Stimulated activated CD8-positive, alpha-beta memory T cell treated with anti-CD3 and anti-CD28 coated beads, Interleukin-4, amount 100 ng/mL, for 4 hours (primary cell): ENCODE measurements at places on chromosomes 5 and 9.

- DNase-seq, result no peak
These were observed 41.3 kb upstream of the HAND1 start for GRCh38 chr5:154519359-154519758.

GRCh38 chr9:135647884-135648283 is 8.5 kb upstream of the GLT6D1 start:
- no peak for DNase-seq

DNA sequence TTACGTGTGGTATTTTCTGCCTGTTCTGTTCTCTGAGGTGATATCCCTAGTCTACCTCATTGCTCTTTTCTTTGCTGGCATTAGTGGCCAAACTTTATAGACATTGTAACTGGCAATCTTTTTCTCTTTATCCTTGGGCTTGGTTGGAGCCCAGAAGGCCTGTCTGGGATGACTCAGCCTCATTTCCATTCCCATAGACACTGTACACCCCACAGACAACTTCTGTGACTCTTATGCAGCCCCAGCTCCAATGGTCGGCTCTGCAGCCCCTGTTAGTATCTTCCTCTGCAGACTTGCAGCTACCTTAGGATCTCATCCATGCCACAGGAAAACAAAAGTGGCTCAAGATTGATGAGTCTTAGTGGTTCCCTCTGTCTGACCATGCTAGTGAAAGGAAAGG is 79.8 kb downstream of the CFAP95 start:
- no peak for DNase-seq

DNA sequence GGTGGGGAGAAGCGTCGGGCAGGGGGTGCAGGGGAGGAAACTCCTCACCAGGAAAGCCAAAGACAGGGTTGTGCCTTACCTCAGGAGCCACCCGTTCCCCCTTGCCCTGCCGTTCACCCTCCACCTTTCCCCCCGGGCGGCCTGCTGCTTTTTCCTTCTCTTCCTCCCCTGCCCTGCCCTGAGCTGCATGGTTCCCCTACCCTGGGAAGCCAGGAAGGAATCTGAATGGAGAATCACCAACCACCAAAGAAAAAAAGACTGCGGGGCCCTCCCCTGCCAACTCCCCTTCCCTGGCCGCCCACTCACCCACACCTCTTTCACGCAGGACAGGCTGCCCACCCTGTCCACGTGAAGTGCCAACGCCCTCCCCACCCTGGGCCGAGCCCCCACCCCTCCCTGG is 820 bp upstream of the NFX1 start:
- no peak for DNase-seq

- DNase-seq, result no peak
These were observed 198.1 kb downstream of the C9orf50 start for GRCh38 chr9:129422843-129423192.

GRCh38 chr5:83911367-83911919 is 190.8 kb upstream of the HAPLN1 start:
- no peak for DNase-seq

- no peak for DNase-seq
These were observed 127.4 kb upstream of the ADRA1B start for GRCh38 chr5:159788835-159789331.

DNA sequence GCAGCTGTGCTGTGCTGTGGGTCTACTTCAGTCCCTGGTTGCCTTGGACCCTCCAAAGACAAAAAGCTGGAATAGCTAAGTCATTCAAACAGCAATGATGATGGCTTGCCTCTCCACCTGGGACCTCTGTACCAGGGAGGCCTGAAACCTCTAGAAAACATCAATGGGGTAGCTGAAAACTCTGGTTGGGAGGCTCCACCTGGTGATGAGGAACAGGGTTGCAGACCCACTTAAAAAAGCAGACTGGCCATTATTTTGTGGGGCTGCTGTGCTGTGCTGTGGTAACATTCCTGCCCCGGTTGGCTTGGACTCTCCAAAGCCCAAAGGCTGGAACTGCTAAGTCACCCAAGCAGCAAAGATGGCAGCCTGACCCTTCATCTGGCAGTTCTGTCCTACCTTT is 839.3 kb upstream of the ARRDC3 start:
- DNase-seq, result no peak

DNA sequence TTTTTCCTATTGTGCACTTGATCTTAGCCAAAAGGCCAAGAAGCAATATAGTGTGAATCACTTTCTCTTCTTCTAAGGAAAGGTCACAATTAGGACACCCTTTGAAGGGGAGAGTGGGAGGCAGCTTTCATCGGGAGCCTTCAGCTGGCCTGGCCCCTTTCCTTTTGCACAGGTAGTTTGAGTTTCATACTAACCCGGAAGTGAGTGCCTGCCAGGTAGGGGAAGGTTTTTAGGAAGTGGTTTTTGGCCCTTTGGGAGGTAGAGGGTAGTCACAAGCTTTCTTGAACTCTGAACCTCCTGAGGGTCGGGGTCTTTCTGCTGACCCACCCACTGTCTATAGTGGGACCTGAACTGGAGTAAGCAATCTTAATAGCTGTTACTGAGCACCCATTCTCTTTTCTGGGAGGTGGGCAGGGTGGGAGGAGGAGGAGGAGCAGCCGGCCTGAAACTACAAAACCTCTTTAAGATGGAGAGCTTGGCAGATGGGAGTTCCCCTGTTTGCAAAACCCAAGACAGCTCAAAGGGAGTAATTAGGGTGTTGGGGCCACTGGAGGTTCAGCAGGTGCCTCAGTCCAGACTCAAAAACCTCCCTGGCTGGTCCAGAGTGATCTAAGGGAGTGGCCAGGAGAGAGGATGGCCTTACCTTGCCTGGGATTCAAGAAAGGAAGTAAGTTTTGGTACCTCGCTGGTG is 6.0 kb downstream of the LARP1 start:
- no peak for DNase-seq

GRCh38 chr5:159978358-159978757 is 30.6 kb upstream of the TTC1 start:
- DNase-seq, result no peak

GRCh38 chr5:131525805-131526204 is 109.2 kb downstream of the RAPGEF6 start:
- DNase-seq, result no peak

- no peak for DNase-seq
These were observed 15.8 kb downstream of the NLN start for GRCh38 chr5:65737842-65738241.
